Naive B cell (primary cell): ENCODE measurements at places on chromosomes 12 and 14. TPM values are rescaled to one million over a fixed set of nuclear protein-coding genes. Genes with fewer than 3 reads are reported as not detected.

DNA sequence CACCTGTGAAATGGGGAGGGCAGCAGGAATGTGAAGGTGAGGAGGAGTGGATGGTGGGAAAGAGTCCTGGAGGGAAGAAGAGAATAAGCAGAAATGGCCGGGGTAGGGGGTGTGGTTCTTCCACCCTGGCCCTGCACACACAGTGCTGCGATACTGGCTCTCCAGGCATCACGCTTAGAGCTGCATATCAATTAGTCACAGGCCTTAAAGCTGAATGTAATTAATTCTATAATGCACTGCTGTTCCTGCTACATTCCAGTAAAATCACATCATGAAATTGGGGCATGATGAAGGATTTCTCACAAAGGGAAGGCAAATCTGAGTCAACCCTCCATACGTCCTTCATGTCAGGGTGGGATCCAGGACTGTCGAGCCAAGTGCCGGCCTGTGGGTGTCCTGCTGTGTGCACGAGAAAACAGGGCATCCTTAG is 566.1 kb downstream of the BCL11B start:
- peaks cover 8% of the 10 kb centered on the region for H3K27me3 ChIP-seq
- DNase-seq, result no peak
- no peaks in the 10 kb centered on the region for H3K4me1 ChIP-seq
- H3K4me3 ChIP-seq, result no peak overlapping the region
- H3K36me3 ChIP-seq, result no peaks in the 10 kb centered on the region

The KRT72 gene
- not detected for polyA plus RNA-seq

The PAH gene
- not detected for polyA plus RNA-seq

The TAS2R50 gene
- polyA plus RNA-seq, result not detected

The CISTR gene
- polyA plus RNA-seq, result not detected

GRCh38 chr12:6065863-6066199 is 58.6 kb downstream of the VWF start:
- DNase-seq, result no peak
- H3K36me3 ChIP-seq, result no peaks in the 10 kb centered on the region
- H3K4me3 ChIP-seq, result no peak overlapping the region
- no peaks in the 10 kb centered on the region for H3K4me1 ChIP-seq

- no peak for DNase-seq
- H3K36me3 ChIP-seq, result peaks cover 11% of the 10 kb centered on the region
- H3K4me1 ChIP-seq, result no peaks in the 10 kb centered on the region
- no peak overlapping the region for H3K27ac ChIP-seq
- H3K27me3 ChIP-seq, result peaks cover 4% of the 10 kb centered on the region
Observed at GRCh38 chr12:80016684-80017083, 81.8 kb upstream of the PPP1R12A start.

The CLEC2A gene
- polyA plus RNA-seq, result not detected

DNA sequence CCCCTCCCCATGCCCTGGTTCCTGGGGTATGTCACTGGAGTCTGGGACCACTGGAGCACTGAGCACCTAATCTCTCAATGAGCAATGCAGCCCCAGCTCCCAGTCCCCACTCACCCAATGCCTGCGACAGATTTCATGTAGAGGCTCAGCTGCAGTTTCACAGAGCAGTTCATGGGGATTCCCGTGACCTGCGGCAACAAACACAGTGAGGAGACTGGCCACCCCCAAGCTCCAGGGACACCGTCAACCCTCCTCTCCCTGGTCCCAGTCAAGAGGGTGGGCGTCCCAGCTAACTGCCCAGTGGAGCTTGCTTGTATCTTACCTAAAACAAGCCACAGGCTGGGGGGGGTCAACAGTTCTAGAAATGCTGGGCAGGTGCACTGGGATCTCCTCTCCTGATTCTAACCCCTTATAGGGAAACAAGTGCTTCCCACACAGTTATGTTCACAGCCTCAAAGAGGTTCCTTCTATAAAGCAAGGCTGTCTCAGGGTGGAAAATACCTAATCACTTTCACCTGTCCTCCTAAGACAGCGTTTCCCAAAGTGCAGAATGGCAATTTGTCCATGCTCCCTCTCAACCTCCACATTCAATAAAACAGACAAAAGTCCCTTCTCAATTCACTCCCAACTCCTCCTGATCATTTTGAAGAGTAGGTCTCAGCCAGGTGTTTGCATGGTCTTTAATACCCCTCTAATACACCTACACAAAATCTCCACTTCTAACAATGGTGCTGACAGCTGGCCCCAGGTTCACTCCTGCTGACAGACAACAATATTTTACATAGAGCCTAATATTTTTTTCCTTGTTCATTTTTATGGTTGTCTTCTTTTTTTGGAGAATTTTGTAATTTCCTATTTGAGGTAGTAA is 68.3 kb downstream of the SCARB1 start:
- no peak for DNase-seq
- H3K4me3 ChIP-seq, result peak overlapping the region; percentile 40
- no peak overlapping the region for H3K27ac ChIP-seq
- H3K36me3 ChIP-seq, result peaks cover 30% of the 10 kb centered on the region

The OS9 gene
- polyA plus RNA-seq, result 87.9 TPM

- H3K27me3 ChIP-seq, result no peaks in the 10 kb centered on the region
- no peaks in the 10 kb centered on the region for H3K36me3 ChIP-seq
Observed at GRCh38 chr12:21138016-21138415, 7.0 kb downstream of the SLCO1B1 start.

DNA sequence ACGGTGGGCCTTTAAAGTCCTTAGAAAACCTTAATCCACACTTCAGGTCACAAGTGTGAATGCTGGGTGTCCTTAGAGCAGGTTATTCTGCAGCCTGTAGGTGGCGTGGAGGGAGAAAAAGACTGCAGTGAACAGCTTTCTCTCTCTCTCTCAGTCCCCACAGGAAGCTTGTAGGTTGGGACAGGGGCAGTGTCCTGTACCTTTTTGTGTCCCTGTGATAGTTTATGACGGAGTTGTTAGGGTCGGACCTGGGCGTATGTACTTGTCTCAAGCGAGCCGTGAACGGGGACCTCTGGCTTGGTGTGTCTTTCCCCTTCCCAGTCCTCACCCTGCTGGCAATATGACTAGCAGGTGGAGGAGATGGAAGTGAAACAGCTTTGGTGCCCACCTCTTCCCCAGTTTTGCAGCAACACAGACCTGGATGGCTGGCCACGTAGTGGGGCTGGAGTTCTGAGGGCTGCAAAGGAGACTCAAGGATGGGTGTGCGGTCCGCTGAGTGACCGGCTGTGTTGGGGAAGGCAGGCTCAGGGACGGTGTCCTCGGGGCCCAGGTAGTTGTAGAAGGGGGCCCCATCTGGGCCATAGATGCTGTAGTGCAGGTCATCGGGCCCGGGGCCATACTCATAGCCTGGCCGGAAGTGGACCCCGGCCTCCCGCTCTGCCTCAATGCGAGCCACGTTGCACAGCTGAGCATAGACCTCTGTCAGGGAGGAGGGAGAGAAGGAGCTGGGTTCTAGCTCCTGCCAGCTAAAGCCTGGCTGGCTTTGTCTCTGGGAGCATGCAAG is 8.9 kb downstream of the ISCA2 start:
- peaks cover 19% of the 10 kb centered on the region for H3K4me1 ChIP-seq
- H3K36me3 ChIP-seq, result no peaks in the 10 kb centered on the region
- no peaks in the 10 kb centered on the region for H3K27me3 ChIP-seq
- DNase-seq, result no peak

GRCh38 chr14:79510659-79511058 is 700.6 kb downstream of the DIO2 start:
- H3K36me3 ChIP-seq, result no peaks in the 10 kb centered on the region
- no peak overlapping the region for H3K4me3 ChIP-seq
- H3K27me3 ChIP-seq, result no peaks in the 10 kb centered on the region
- H3K27ac ChIP-seq, result no peak overlapping the region

GRCh38 chr14:64855721-64856528 is 23.8 kb downstream of the SPTB start:
- no peak overlapping the region for H3K4me3 ChIP-seq
- no peaks in the 10 kb centered on the region for H3K36me3 ChIP-seq

The PLEK2 gene
- not detected for polyA plus RNA-seq

GRCh38 chr12:63770375-63770774 is 9.3 kb upstream of the RXYLT1 start:
- H3K27ac ChIP-seq, result no peak overlapping the region
- H3K27me3 ChIP-seq, result no peaks in the 10 kb centered on the region
- H3K4me1 ChIP-seq, result peaks cover 3% of the 10 kb centered on the region
- H3K4me3 ChIP-seq, result no peak overlapping the region
- H3K36me3 ChIP-seq, result peaks cover 7% of the 10 kb centered on the region

GRCh38 chr12:115190010-115190770 is 506.2 kb upstream of the TBX3 start:
- H3K36me3 ChIP-seq, result no peaks in the 10 kb centered on the region
- no peaks in the 10 kb centered on the region for H3K27me3 ChIP-seq
- DNase-seq, result no peak
- no peak overlapping the region for H3K4me3 ChIP-seq
- no peak overlapping the region for H3K27ac ChIP-seq
